ENCODE measurements at places on chromosomes 7 and 10.

DNA sequence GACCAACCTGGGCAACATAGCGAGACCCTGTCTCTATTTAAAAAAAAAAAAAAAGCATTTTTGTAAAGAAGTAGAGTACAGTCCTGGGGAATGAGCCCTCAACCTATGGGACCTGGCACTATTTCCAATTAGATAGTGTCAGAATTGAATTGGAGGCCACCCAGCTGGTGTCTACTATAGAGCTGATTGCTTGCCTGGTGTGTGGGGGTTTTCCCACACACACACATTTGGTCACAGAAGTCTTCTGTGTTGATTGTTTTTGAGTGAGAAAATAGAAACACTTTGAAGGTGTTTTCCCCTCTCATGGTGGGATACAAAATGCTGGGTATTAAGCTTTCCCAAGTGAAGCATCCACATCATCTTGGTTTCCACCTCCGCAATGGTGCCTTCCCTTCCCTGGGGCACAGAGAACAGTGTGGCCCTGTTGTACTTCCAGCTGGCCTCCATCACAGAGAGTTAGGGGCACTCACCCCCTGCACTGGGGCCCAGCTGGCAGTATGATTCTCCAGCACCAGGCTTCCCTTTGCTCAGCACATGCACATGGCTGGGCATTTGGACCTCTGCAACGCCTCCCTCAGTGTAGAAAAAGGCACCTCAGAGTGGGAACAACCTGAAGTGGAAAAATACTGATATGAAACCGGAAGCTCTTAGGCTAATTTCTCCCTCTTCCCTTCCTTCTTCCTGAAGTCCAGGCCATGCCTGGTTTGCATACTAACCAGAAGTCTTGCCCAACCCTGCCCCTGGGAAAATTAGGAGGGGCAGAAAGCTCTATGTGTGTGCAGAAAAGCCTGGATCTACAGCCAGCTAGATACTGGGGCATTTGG is 10.7 kb upstream of the NFKB2 start:
- no peak for DNase-seq

DNA sequence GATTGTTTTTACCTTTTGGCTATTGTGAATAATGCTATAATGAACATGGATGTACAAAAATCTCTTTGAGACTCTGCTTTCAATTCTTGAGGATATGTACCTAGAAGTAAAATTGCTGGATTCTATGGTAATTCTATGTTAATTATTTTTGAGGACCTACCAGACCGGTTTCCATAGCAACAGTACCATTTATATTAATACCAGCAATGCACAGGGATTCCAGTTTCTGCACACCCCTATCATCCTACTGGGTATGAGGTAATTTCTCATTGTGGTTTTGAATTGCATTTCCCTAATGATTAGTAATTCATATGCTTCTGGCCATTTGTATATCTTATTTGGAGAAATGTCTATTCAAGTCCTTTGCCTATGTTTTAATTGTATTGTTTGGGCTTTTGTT is 9.9 kb upstream of the PPP1R9A start:
- DNase-seq: no peak

GRCh38 chr10:46033602-46034011 is 3.2 kb upstream of the NCOA4 start:
- DNase-seq: no peak

- DNase-seq: no peak
These were observed 132.6 kb downstream of the LHPP start for GRCh38 chr10:124594240-124594639.

DNA sequence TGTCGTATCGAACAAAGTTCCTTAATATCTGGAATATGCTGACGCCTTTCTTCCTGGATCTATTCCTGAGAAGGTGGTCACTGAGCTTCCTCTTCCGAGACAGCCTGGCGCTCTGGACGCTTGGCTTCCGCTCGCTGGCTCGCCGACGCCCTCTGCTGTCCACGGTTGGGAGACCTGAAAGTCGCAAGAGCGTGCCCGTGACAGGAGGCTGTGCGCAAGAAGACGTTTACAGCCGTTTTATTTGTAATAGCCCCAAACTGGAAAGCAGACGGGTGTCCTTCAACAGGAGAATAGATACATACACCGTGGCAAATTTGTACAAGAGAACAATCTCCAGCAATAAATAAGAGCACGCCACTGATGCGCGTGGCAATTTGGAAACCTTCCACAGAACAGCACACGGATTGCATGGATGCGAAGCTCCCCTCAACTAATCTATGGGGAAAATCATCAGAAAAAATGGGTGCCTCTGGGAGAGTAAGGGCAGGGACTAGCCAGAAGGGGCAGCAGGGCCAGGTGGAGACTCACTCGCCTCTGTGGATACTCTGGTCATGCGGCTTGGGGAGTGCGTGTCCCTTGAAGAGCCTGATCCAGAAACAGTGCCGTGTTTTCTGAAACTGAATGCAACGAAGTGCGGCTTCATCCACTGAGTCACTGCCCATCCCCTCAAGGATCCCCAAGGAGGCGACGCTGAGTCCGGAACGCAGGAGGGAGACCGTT is 41.5 kb upstream of the BNIP3 start:
- DNase-seq: peak; percentile 85

DNA sequence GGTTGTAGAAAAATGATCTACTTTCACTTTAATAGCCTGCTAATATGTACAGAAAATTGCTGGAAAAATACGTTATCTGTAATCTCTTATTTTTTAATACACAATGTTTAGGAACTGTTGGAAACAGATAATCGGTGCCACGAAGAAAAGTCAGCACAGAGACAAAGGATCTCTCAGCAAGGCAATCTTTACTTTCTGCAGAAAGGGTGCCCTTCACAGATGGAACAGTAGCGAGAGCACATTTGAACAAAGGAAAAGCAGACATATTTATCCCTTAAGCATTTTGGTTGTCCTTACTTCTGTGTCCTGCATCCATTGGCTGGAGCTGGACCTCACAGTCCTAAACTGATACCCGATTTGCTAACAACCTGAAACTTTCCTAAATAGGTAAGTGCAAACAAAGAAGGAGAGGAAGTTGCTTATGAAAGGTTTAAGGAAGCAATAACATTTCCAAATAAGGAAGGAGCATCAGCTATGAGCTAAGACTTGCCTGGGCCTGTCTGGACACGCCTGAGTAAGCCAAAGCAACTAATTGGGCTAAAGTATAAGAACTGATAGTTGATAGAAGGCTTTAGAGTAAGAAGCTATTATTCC is 640.0 kb downstream of the SH2D4B start:
- no peak for DNase-seq

- DNase-seq: no peak
These were observed 57.3 kb downstream of the TCF7L2 start for GRCh38 chr10:113007343-113007771.

- no peak for DNase-seq
These were observed 293.9 kb downstream of the BAMBI start for GRCh38 chr10:28971255-28971654.

- DNase-seq: no peak
These were observed 691.4 kb upstream of the POM121L12 start for GRCh38 chr7:52344015-52344414.
